Colonic mucosa (tissue), 4 donors: ENCODE measurements at places on chromosomes 5 and 9. TPM values are rescaled to one million over a fixed set of nuclear protein-coding genes. Genes with fewer than 3 reads are reported as not detected.

HSPB3 gene
- total RNA-seq = not detected

PRLR gene
- total RNA-seq = 23.7 TPM

IFNB1 gene
- not detected for total RNA-seq

ISL1 gene
- 1.6 TPM for total RNA-seq

GRCh38 chr5:81631124-81631523, 119.8 kb downstream of the SSBP2 start:
- DNase-seq = no peak

DNA sequence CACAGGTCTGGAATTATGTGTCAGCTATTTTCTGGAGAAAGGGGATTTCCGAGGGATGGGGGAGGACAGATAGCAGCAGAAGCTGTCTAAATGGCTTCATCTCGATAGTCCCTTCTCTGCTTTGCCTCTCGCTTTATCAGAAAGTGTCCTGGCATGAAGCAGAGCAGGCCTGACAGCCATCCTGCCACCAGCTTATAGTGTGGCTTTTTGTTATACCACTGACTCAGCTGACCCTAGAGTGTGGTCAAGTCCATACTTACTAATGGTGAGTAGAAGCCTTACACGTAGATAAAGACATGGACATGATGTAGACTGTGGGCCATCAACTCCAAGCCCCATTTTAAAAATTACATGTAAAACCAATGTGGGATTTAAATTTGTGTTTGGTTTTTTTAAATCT, 50.0 kb downstream of the RCL1 start:
- DNase-seq = no peak

DNA sequence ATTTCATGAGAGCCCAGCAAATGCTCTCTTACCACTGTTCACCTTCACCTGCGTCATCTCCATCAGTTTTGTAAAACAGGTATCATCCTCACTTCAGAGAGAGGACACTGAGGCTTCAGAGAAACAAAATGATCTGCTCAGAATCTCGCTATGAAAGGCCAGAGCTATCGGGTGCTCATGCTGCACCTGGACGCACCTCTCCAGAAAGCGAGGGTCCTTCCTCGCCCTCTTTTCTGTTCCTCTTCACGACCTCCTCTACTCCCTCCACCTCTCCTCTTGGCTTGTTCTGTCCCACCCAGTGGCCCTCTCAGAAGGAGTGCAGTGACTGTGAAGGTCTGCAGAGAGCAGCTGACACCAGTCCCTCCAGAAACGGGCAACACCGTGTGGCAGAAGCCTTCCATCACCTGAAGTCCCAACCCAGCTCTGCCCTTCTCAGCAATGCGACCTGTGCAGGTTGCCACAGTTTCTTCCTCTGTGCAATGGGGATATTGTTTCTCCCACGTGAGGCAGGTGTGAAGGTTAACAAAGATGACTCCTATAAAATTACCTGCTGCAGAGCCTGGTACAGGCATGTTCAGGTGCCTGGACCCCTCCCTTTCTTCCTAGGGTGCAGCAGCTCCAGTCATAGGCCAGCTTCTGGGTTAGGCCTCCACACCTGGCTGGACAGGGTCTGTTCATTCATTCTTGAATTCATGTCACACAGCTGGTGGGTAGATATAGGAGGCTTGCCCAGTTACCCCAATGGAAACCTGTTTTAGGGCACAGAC, 45.3 kb upstream of the ANGPTL2 start:
- DNase-seq = no peak

- peak; percentile 45 for DNase-seq
Measured at GRCh38 chr5:6633469-6634245, 417 bp downstream of the SRD5A1 start.
